ENCODE measurements at places on chromosomes 12 and 14.

DNA sequence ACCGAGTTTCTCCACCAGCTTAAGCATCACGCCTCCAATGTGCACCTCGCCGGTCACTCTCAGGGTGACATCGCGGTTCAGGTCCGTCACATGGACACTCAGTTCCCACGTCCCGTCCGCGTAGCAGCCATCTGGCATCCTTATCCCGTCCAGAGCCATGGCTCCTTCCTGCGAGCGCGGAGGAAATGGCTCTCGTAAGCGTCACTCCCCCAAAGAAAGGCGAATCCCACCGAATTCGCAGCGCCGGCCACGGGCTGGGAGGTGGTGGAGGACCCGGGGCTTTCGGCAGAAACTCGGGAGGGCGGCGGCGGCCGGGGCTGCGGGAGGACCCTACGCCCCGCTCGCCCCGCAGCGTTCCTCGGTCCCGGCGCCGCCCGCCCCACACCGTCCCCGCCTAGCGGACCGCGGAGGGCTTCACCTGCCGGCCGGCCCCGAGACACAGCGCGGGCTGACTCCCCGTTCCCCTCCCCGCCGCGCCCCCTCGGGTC, 396 bp downstream of the FERMT2 start:
- peak; percentile 19 for DNase-seq

DNA sequence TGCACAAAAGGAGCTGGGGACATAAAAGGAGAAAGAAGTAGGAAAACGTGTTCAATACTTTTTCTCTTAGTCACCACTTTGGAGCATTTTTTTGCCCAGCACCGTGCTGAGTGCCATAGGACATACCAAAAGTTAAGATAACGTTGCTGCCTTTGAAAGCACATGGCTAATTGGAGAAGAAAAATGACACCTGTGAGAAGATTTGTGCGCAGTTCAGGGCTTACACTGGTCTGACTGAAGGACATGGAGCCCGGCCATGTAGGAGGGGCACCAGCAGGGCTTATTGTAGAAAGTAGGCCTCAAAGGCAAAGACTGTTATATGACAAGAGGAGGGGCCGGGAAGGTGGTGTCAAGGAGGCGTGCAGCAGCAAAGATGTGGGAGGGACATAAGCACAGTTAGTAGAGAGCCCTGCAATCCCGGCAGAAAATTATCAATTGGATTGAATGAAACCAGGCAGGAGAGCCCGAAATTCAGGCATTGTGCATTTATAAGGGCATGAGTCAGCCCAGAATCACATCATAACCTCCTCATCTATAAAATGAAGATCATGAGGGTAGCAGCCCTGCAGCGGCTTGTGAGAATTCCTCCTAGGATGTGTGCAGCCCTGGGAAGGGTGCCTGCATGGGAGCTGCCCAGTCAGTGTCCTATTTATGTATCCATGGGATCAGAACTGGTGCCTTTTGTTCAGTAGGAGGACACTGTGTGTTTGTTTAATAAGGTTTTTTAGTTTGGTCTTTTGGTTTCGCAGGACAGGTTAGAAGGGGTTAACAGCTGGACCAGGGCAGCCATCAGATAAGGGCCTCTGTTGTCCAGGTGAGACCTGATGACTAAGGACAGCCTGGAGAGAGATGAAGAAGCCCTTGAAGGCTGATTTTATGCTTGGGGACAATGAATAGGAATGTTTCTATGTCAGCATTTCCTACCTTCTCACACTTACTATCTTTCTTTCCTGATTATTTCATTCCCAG, 122.4 kb downstream of the GPR135 start:
- DNase-seq, result no peak

- peak; percentile 39 for DNase-seq
Measured at GRCh38 chr14:67240168-67240932, 885 bp upstream of the PALS1 start.

DNA sequence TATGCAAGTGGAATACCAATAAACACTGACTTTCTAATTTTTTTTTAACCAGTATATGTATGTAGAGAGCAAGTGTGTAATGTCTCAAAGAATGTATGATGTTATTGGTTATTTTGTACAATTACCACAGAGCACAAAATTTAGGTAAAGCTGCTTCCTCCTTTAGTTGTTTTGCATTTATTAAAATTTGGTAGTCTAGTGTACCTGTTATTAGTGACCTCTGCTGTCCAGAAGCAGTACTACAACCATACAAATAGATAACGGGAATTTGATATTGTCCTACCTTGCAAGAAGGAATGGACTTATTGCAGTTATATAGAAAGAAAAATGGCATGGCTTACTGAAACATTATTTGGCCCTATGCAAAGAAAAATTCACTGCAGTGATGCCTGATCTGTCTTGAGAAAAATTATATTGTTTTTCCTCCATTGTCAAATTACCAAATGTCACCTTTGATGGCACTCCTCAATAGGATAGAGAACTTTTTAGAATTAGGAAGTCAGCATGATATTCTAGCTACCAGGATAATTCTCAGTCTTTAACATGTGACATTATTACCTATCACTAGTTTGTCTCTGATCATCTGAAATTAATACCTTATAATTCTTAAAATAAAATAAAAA, 153.9 kb upstream of the RMST start:
- no peak for DNase-seq

GRCh38 chr14:68704736-68705720, 87.8 kb downstream of the ZFP36L1 start:
- DNase-seq, result no peak

DNA sequence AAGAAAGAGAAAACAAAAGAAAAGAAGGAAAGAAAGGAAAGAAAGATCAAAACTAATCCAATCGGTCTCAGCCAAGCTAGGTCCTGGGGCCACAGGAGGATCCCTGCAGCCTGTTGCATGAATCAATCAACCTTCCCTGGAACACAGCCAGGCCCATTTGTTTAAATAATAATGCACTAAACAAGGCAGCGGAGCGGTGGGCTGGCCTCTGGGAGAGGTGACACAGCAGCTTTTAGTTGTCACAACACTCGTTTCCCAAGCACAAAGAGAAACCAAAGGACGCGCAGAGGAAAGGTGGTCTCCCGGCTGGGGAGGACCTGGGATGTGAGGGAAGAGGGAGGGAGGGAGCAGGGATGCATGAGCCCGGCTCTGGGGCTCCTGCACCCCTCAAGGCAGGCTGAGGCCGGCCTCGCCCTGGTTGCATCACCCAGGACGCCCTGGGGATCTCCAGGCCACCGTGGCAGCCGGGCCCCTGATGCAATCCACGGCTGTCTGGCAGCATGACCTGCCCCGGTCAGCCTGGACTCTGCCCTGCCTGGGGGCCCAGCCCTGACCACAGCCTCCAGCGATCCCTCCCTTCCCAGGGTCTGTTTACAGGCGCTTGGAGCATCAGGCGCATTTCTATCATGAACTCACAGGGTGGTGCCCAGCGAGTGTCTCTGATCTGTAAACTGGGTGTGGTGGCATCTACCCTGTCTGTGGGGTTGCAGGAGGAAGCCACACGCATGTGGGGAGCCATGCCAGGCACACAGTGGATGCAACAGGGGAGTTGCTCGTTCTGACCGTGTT, 32.5 kb downstream of the MMP17 start:
- no peak for DNase-seq

- no peak for DNase-seq
Measured at GRCh38 chr14:68616221-68616902, 176.5 kb downstream of the ZFP36L1 start.

DNA sequence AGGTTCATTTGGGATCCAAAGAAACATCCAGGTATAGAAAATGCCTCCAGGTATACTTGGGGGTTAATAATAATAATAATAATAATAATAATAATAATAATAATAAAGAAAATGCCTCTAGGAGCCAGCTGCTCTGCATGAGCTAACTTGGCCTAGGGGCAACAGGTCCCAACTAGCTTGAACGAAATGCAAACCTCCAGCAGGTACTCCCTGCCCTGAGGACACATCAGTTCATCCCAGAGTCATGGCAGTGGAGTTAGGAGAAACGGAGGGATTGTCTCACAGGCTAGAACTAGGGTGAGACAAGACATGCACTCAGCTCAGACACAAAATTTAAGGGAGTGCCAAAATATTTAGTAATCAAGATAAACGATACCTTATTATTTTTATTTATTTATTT, 12.5 kb upstream of the TMEM229B start:
- DNase-seq, result no peak

GRCh38 chr14:90281261-90281660, 24.9 kb downstream of the PSMC1 start:
- no peak for DNase-seq

Measured in activated naive CD8-positive, alpha-beta T cell treated with anti-CD3 and anti-CD28 coated beads, Interleukin-2, amount 50 U/mL, for 24 hours (primary cell).